Cardiac muscle cell (in vitro differentiated cells and primary cell): ENCODE measurements at places on chromosomes 1 and 21. TPM values are rescaled to one million over a fixed set of nuclear protein-coding genes. Genes with fewer than 3 reads are reported as not detected.

DNA sequence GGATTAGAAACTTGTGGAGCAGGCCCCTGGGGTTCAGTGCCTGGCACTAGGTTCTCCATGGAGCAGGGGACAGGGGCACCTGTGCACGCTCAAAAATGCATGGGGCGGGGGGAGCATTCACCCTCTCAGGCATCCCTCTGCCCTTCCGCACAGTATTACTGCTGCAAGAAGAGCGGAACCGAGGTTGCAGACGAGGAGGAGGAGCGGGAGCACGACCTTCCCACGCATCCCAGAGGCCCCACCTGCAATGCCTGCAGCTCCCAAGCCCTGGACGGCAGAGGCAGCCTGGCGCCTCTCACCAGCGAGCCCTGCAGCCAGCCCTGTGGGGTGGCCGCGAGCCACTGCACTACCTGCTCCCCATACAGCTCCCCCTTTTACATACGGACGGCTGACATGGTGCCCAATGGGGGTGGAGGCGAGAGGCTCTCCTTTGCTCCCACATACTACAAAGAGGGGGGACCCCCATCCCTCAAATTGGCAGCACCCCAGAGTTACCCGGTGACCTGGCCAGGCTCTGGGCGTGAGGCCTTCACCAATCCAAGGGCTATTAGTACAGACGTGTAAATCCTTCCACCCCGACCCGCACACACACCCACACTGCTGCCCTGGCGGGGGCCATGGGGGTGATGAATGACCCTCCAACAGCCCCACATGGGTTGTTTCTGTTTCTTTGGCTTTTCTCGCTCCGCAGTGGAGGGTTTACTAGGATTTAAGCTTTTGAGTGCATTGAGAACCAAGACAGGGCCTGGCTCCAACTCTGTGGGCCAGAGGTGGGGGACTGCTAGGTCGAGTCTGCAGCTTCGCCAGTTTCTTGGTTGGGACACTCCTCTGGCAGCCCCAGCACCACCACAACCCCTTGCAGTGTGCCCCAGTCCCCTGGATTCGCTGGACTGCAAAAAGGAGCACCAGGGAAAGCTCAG, 63.7 kb downstream of the TOR1AIP2 start:
- no peaks in the 10 kb centered on the region for H3K36me3 ChIP-seq
- H3K27me3 ChIP-seq, result peaks cover 36% of the 10 kb centered on the region
- no peaks in the 10 kb centered on the region for H3K4me1 ChIP-seq
- DNase-seq, result no peak
- H3K4me3 ChIP-seq, result peak overlapping the region; percentile 27

- no peaks in the 10 kb centered on the region for H3K27me3 ChIP-seq
- peaks cover 13% of the 10 kb centered on the region for H3K4me1 ChIP-seq
- H3K36me3 ChIP-seq, result no peaks in the 10 kb centered on the region
- no peak for DNase-seq
Measured at GRCh38 chr1:74772945-74773344, 40.0 kb downstream of the TYW3 start.

DNA sequence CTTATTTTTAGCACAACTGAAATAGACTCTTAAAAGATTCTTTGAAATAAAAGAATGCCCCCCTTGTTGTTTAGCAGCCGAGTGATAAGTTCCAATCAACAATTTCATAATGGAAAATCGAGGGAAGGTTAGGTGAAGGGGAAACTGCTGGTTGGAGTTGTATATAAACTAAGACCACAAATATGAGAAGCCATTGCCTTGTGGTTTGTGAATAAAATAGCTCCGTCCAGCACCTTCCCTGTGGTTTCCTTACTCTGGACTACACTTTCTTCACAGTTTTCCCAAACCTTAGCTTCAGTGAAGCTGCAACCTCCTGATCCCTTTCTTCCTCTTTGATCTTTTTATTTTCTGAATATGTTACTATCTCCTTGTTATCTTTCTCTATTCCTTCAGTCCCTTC, 6.7 kb upstream of the RAB3GAP2 start:
- H3K27ac ChIP-seq, result no peak overlapping the region
- no peaks in the 10 kb centered on the region for H3K27me3 ChIP-seq
- no peaks in the 10 kb centered on the region for H3K36me3 ChIP-seq
- no peaks in the 10 kb centered on the region for H3K4me1 ChIP-seq
- no peak for DNase-seq

- no peaks in the 10 kb centered on the region for H3K4me1 ChIP-seq
- H3K36me3 ChIP-seq, result peaks cover 7% of the 10 kb centered on the region
- DNase-seq, result no peak
- no peak overlapping the region for H3K4me3 ChIP-seq
- H3K27ac ChIP-seq, result no peak overlapping the region
Measured at GRCh38 chr1:11281518-11282331, 8.7 kb downstream of the UBIAD1 start.

DNA sequence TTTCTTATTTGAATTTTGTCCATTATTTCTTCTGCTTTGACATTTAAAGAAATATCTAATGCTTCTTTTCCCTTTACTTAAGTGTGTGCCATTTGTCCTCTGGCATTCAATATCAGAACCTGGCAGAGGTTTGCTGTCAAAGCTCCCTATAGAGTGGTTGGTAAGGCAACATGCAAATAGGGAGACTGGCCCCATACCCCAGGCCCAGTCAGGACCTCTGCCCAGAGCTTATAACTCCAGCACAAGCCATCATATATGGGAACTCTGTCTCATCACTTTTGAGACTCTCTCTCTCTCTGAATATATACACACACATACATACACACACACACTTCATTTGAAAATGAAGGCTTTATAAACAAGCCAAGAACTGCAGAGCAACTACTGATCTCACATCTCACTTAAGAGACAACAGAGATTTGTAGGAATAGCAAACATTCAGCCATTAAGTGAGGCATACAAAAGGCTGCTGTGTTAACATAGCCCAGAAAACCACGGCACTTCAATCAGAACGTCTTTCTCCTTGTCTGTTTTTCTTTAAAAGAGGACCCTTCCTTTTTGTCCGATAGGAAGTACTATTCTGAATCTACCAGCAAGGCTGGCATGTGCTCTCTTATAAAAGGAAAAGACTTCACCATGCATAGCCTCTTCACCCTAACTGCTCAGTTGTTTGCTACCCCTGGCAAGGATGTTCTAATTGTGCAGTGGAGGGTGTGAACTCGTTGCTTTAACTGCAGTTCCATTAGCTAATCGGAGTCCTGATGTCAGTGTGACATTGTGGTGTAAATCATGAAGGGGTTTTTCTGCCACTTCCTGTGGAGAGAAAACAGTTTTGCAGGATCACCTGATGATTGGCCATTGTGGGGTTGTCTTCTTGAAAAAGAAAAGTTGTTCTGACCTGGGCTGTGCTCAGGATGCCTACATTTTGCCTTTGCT, 101.7 kb downstream of the NR5A2 start:
- no peaks in the 10 kb centered on the region for H3K36me3 ChIP-seq
- H3K4me1 ChIP-seq, result no peaks in the 10 kb centered on the region
- DNase-seq, result no peak
- H3K4me3 ChIP-seq, result no peak overlapping the region
- H3K27me3 ChIP-seq, result no peaks in the 10 kb centered on the region
- H3K27ac ChIP-seq, result no peak overlapping the region

DNA sequence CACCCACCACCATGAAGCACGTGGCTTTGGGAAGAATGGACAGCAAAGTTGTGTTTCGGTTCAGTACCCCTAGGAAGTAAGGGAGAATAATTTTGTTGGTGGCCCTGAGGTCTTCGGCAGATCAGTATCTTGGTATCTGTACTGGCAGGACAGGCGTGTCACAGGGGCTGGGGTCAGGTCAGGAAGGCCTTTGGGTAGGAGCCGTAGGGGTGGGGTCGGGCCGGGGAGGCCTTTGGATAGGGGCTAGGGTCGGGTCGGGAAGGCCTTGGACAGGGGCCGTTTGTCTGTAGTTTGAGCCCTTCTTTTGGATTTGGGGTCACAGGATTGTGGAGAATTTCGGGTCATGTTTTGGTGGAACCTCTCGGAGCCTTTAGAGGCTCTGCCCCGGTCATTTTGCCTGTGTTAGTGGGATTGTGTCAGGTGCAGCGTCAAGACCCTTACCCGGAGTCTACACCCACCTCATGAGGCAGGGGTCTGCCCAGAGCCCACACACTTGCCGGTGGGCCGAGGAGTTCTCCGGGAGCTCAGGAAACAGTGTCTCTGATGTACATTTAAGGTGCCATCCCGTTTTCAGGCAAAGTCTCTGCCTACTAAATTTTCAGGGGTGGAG, 75.3 kb upstream of the COL6A1 start:
- H3K4me1 ChIP-seq, result peaks cover 8% of the 10 kb centered on the region
- no peak overlapping the region for H3K27ac ChIP-seq
- no peaks in the 10 kb centered on the region for H3K36me3 ChIP-seq
- no peak overlapping the region for H3K4me3 ChIP-seq
- H3K27me3 ChIP-seq, result no peaks in the 10 kb centered on the region
- DNase-seq, result no peak

GRCh38 chr1:167104256-167104633, 10.4 kb downstream of the STYXL2 start:
- peaks cover 9% of the 10 kb centered on the region for H3K4me1 ChIP-seq
- H3K27ac ChIP-seq, result no peak overlapping the region
- no peaks in the 10 kb centered on the region for H3K27me3 ChIP-seq
- H3K36me3 ChIP-seq, result no peaks in the 10 kb centered on the region

- H3K27me3 ChIP-seq, result peaks cover 7% of the 10 kb centered on the region
- no peaks in the 10 kb centered on the region for H3K4me1 ChIP-seq
- H3K4me3 ChIP-seq, result no peak overlapping the region
- no peak overlapping the region for H3K27ac ChIP-seq
- no peak for DNase-seq
Measured at GRCh38 chr1:93567255-93567918, 114.2 kb downstream of the BCAR3 start.

- peaks cover 26% of the 10 kb centered on the region for H3K27me3 ChIP-seq
- H3K36me3 ChIP-seq, result no peaks in the 10 kb centered on the region
- H3K27ac ChIP-seq, result no peak overlapping the region
- H3K4me1 ChIP-seq, result peaks cover 7% of the 10 kb centered on the region
- DNase-seq, result no peak
Measured at GRCh38 chr1:47593013-47593568, 155.2 kb downstream of the FOXD2 start.

DNA sequence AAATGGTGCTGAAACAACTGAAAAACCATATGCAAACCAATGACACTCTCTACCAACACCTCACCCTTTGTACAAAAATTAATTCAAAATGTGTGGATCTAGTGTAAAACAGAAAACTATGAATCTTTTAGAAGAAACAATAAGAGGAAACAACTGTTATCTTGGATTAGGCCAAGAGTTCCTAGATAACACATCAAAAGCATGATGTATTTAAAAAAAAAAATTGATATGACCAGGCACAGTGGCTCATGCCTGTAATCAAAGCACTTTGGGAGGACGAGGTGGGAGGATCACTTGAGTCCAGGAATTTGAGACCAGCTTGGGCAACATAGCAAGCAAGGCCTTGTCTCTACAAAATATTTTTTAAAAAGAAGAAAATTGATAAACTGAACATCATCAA, 79.0 kb downstream of the EIF4G3 start:
- no peaks in the 10 kb centered on the region for H3K4me1 ChIP-seq
- no peak overlapping the region for H3K4me3 ChIP-seq
- peaks cover 2% of the 10 kb centered on the region for H3K36me3 ChIP-seq
- H3K27me3 ChIP-seq, result no peaks in the 10 kb centered on the region
- DNase-seq, result no peak

DNA sequence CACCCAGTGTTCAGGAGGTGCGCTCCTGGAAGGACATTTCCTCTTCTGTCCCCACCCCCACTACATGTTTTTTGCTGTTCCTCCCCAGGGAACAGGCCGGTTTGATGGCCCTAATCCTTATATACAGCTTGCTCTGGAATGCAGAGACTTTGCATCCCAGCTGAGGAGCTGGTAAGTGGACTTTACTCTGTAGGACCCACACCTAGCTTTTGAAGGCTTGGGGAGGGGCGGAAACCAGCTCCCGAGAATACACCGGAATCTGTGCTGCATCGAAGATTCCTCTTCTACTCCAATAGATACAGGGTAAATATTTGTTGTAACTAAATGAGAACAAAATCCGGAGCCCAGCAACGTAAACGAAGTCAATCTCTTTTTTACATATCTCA, 1.2 kb upstream of the CGN start:
- DNase-seq, result no peak
- peaks cover 10% of the 10 kb centered on the region for H3K27me3 ChIP-seq
- H3K4me1 ChIP-seq, result peaks cover 13% of the 10 kb centered on the region
- H3K4me3 ChIP-seq, result peak overlapping the region; percentile 59
- H3K27ac ChIP-seq, result no peak overlapping the region

GRCh38 chr1:185271921-185272320, 45.1 kb downstream of the IVNS1ABP start:
- no peak overlapping the region for H3K4me3 ChIP-seq
- no peaks in the 10 kb centered on the region for H3K27me3 ChIP-seq
- H3K4me1 ChIP-seq, result no peaks in the 10 kb centered on the region
- DNase-seq, result no peak
- H3K36me3 ChIP-seq, result no peaks in the 10 kb centered on the region
- no peak overlapping the region for H3K27ac ChIP-seq

DNA sequence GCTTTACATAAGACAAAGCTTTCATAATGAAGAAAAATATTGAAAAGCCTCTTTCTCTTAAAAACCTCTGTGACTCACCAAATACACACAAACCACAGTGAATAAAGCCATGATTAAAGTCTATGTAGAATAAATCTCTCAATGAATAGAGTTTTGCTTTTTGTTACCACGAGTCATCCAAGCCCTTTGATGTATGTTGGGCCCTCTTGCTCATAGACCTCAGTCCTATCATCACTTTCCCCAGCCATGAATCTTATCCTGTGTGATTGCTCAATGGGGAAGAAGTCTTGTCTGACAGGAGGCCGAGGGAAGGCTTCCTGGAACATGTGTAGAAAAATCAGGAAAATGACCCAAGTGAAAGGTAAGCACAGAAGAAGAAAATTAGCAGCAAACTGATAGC, 60.8 kb downstream of the NGF start:
- H3K4me3 ChIP-seq, result no peak overlapping the region
- no peaks in the 10 kb centered on the region for H3K36me3 ChIP-seq
- H3K27ac ChIP-seq, result no peak overlapping the region
- H3K4me1 ChIP-seq, result no peaks in the 10 kb centered on the region
- peak; percentile 58 for DNase-seq
- no peaks in the 10 kb centered on the region for H3K27me3 ChIP-seq

GRCh38 chr1:234848972-234849649, 239.1 kb upstream of the IRF2BP2 start:
- H3K4me1 ChIP-seq, result peaks cover 8% of the 10 kb centered on the region
- DNase-seq, result peak; percentile 54
- no peak overlapping the region for H3K27ac ChIP-seq
- no peaks in the 10 kb centered on the region for H3K27me3 ChIP-seq

- no peak overlapping the region for H3K4me3 ChIP-seq
- H3K4me1 ChIP-seq, result peaks cover 3% of the 10 kb centered on the region
- no peak overlapping the region for H3K27ac ChIP-seq
- H3K27me3 ChIP-seq, result peaks cover 36% of the 10 kb centered on the region
Measured at GRCh38 chr1:229229721-229230139, 41.2 kb upstream of the RAB4A start.

- H3K27me3 ChIP-seq, result no peaks in the 10 kb centered on the region
- H3K4me3 ChIP-seq, result no peak overlapping the region
- H3K4me1 ChIP-seq, result no peaks in the 10 kb centered on the region
- no peaks in the 10 kb centered on the region for H3K36me3 ChIP-seq
- peak; percentile 2 for DNase-seq
Measured at GRCh38 chr1:178774263-178774662, 49.2 kb downstream of the RALGPS2 start.

GRCh38 chr1:12276225-12276624, 46.4 kb downstream of the VPS13D start:
- H3K27ac ChIP-seq, result no peak overlapping the region
- peaks cover 23% of the 10 kb centered on the region for H3K36me3 ChIP-seq
- no peaks in the 10 kb centered on the region for H3K27me3 ChIP-seq
- H3K4me3 ChIP-seq, result no peak overlapping the region
- no peaks in the 10 kb centered on the region for H3K4me1 ChIP-seq

The ASPM gene
- 3.3 and 43.7 TPM in 2 replicates for total RNA-seq

The S100A12 gene
- total RNA-seq, result not detected in 2 replicates

The LPAR3 gene
- 8.9 and 11.1 TPM in 2 replicates for total RNA-seq

The SLC5A9 gene
- 0.18 and 0.83 TPM in 2 replicates for total RNA-seq
